ENCODE measurements at places on chromosomes 6 and 20.

- no peak for DNase-seq
Measured at GRCh38 chr6:43122146-43122545, 46.0 kb downstream of the PTK7 start.

GRCh38 chr20:57507477-57507876 is 17.5 kb downstream of the CTCFL start:
- DNase-seq = no peak

DNA sequence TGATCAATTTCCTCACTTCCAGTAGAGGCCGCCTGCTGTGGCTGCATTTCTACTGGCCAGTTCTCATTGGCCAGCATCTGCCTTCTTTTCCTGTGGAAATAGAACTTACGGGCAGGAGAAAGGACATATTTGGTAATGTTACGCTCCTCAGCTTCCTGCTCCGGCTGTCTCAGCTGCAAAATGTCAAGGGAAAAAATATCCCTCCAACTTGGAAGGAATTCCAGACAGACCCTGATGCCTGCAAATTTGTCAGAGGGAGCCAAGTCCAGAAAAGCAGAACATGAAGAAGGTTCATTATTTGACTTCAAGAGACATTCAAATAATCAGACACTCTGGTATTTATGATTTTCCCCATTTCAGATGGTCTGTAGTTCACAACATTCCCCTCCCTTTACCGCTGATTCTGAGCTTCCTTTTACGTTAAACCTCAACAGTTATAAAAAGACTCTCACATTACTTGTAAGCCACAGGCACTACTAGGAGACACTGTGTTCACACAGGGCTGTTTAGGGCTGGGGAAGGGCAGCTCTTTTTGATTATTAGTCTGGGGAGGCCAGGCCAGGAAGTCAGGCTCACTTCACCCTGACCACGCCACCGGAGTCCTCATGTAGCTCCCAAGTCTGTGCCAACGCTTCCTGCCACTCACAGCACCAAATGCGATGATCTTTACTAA is 179.6 kb upstream of the CCN2 start:
- DNase-seq = no peak

GRCh38 chr6:15870333-15871043 is 207.7 kb upstream of the DTNBP1 start:
- DNase-seq = no peak

GRCh38 chr6:169074526-169074925 is 179.1 kb downstream of the THBS2 start:
- no peak for DNase-seq

DNA sequence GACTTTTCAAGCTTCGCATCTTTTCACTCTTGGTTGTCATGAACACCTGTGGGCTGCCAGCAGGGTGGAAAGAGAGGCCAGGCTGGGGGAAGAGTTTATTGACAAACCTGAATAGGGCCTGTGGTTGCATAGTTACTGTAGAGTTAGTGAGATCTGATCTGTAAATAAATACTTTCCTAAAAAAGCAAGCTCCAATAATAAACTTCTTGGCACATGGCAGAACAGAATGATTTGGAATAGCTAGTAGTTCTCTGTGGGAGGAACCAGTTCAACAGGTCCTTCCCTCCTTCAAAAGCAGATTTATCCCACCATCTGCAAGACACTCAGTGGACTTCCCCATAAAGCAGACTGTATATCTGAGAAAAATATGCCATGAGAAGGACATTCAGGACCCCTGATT is 445.0 kb downstream of the HACE1 start:
- no peak for DNase-seq

- DNase-seq = no peak
Measured at GRCh38 chr6:16274483-16274882, 36.1 kb downstream of the GMPR start.

Measured in NCI-H1092 treated with DMSO at 0.1 percent for 48 hours (cell line).